IMR-90 (cell line): ENCODE measurements at places on chromosomes 11 and 22.

GRCh38 chr11:63813563-63814382 lies 517 bp downstream of the SPINDOC start:
- H3K4me1 ChIP-seq, result peaks cover 4% of the 10 kb centered on the region
- H3K27me3 ChIP-seq, result no peaks in the 10 kb centered on the region
- peak overlapping the region; percentile 98 for H3K4me3 ChIP-seq
- peak overlapping the region; percentile 95 for H3K27ac ChIP-seq
- H3K36me3 ChIP-seq, result peaks cover 27% of the 10 kb centered on the region
- DNase-seq, result peak; percentile 50

GRCh38 chr22:31333641-31334040 lies 12.5 kb downstream of the PATZ1 start:
- no peak for DNase-seq
- H3K27ac ChIP-seq, result no peak overlapping the region
- H3K27me3 ChIP-seq, result no peaks in the 10 kb centered on the region
- H3K36me3 ChIP-seq, result peaks cover 57% of the 10 kb centered on the region
- no peak overlapping the region for H3K4me3 ChIP-seq

DNA sequence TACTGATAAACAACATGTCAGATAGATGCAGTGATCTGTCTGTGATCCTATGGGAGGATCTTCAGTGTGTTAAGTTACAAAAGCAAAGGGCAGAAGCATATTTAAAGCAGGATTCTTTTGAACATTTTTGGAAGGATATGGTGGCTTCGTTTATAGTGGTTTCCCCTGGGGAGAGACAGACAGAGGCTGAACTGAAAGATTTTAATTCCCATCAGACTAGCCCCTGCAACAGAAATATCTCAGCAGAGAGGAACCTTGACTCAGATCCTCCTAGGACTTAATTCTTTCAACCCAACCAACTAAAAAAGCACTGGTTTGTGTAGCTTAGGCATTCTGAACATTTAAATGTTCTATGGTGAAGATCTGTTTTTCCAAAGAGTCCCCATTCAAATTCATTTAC lies 5.7 kb downstream of the CLTCL1 start:
- peak overlapping the region; percentile 65; the same call in 1 of the 2 replicates for H3K27ac ChIP-seq
- H3K36me3 ChIP-seq, result no peaks in the 10 kb centered on the region
- H3K27me3 ChIP-seq, result no peaks in the 10 kb centered on the region
- no peak overlapping the region for H3K4me3 ChIP-seq

GRCh38 chr11:44338026-44338425 lies 28.1 kb upstream of the ALX4 start:
- no peak overlapping the region for H3K27ac ChIP-seq
- no peak overlapping the region for H3K4me3 ChIP-seq
- DNase-seq, result no peak

GRCh38 chr11:1397146-1397861 lies 7.6 kb downstream of the BRSK2 start:
- H3K4me1 ChIP-seq, result no peaks in the 10 kb centered on the region
- no peak overlapping the region for H3K27ac ChIP-seq
- no peaks in the 10 kb centered on the region for H3K36me3 ChIP-seq
- no peak overlapping the region for H3K4me3 ChIP-seq
- H3K27me3 ChIP-seq, result peaks cover 14% of the 10 kb centered on the region; the same call in 1 of the 2 replicates

GRCh38 chr11:31725176-31725575 lies 85.9 kb downstream of the PAX6 start:
- H3K27ac ChIP-seq, result no peak overlapping the region
- peak; percentile 2 for DNase-seq
- no peaks in the 10 kb centered on the region for H3K4me1 ChIP-seq
- H3K4me3 ChIP-seq, result no peak overlapping the region
- no peaks in the 10 kb centered on the region for H3K36me3 ChIP-seq
- H3K27me3 ChIP-seq, result no peaks in the 10 kb centered on the region

DNA sequence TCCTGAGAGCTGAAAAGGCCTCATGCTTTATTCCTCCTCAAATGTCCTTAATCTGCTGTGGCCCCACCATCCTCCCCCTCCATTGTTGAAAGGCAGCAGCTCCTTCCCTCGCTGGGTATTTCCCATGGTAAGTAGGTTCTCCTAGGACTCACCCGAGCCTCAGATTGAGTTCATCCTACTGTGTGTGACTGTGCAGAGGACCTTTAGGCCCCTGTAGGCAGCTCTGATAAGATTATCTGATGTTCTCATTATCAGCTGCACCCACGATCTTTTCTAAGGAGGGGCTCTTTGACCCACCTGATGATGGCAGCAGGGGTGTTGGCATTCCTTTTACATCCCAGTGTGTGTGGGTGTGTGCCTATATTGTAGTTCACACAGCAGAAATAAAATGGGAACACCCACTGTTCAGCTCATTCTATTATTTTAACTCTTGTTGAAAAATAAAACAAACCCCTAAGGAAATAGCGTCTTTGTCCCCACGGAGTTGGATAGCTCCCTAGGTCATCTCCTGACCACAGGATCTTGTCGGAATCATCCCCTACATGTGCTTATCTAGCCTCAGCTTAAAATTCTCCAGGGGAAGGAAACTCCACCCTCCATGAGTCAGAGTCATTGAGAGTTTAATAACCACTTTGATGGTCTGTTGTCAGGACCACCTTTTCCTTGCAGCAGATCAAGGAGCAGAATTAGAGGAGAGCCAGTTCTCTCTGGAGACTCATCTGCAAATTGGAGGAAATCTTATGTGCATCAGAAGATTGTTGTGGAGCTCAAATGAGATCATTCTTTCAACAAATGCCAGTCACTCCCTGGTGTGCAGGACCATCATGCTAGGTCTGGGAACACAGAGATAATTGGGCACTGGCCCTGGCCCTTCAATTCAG lies 19.3 kb downstream of the ENDOD1 start:
- no peaks in the 10 kb centered on the region for H3K27me3 ChIP-seq
- H3K36me3 ChIP-seq, result no peaks in the 10 kb centered on the region
- DNase-seq, result peak; percentile 14
- no peak overlapping the region for H3K4me3 ChIP-seq

GRCh38 chr22:39170825-39171622 lies 18.5 kb upstream of the CBX7 start:
- no peaks in the 10 kb centered on the region for H3K36me3 ChIP-seq
- DNase-seq, result peak; percentile 52
- no peak overlapping the region for H3K27ac ChIP-seq
- H3K27me3 ChIP-seq, result peaks cover 2% of the 10 kb centered on the region; the same call in 1 of the 2 replicates
- peaks cover 32% of the 10 kb centered on the region for H3K4me1 ChIP-seq

GRCh38 chr11:6191742-6192141 lies 7.3 kb upstream of the OR52W1 start:
- no peak overlapping the region for H3K4me3 ChIP-seq
- no peak overlapping the region for H3K27ac ChIP-seq
- DNase-seq, result no peak
- peaks cover 1% of the 10 kb centered on the region; the same call in 1 of the 2 replicates for H3K27me3 ChIP-seq
- no peaks in the 10 kb centered on the region for H3K4me1 ChIP-seq

DNA sequence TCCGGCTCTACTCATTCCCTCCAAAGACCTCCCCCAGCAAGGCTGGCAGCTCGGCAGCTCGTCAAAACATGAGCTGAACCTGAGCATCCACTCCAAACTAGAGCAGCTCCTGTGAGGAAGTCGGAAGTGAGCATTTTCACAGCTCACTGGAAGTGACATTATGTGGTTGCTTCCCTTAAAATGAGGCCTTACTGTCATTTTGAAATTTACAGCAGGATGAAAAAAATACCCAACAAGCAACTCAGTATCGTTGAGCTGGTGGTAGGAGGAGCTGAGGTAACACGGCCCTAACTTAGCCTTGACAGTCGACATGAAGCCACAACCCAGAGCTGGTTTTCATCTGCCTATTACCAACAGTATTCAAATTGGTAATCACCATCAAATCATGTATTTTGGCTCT lies 38.0 kb upstream of the ARFGAP3 start:
- H3K36me3 ChIP-seq, result peaks cover 12% of the 10 kb centered on the region
- H3K27ac ChIP-seq, result no peak overlapping the region
- H3K27me3 ChIP-seq, result no peaks in the 10 kb centered on the region
- no peak overlapping the region for H3K4me3 ChIP-seq
- no peaks in the 10 kb centered on the region for H3K4me1 ChIP-seq
- no peak for DNase-seq

DNA sequence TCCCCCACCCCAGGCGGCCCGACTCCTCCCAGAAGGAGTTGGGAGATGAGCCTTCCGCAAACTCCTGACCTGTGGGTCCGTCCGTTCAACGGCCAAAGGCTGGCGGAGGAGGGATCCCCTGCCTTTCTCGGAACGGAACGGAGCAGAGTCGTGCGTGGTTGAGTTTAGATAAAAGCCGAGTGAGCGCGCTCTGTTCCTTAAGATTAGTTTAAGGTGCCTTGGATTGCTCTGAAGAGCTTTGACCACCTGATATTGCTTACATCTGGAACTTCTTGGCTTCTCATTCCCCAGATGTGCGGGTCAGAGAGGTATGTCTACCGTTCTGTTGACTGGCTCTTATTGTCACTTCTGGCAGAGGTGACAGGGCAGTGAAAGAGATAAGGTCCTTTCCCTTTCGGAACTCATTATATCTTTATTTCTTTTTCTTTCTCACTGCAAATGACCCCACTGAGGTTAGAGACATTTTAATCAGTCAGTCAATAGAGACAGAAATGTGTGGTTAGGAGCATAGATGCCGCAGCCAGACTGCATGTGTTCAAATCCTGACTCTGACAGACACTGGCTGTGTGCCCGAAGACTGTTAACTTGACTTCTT lies at the start of gene TRIM6:
TSS of gene TRIM6 (plus strand) at position 31 of the 595 bp plus-strand sequence. CDS start at position 292, 261 bp downstream.
- H3K4me1 ChIP-seq, result peaks cover 8% of the 10 kb centered on the region
- DNase-seq, result peak; percentile 35
- peak within 1 kb of the TSS; percentile 49 for H3K4me3 ChIP-seq
- no peaks in the 10 kb centered on the region for H3K27me3 ChIP-seq
- H3K27ac ChIP-seq, result peak within 1 kb of the TSS; percentile 31

DNA sequence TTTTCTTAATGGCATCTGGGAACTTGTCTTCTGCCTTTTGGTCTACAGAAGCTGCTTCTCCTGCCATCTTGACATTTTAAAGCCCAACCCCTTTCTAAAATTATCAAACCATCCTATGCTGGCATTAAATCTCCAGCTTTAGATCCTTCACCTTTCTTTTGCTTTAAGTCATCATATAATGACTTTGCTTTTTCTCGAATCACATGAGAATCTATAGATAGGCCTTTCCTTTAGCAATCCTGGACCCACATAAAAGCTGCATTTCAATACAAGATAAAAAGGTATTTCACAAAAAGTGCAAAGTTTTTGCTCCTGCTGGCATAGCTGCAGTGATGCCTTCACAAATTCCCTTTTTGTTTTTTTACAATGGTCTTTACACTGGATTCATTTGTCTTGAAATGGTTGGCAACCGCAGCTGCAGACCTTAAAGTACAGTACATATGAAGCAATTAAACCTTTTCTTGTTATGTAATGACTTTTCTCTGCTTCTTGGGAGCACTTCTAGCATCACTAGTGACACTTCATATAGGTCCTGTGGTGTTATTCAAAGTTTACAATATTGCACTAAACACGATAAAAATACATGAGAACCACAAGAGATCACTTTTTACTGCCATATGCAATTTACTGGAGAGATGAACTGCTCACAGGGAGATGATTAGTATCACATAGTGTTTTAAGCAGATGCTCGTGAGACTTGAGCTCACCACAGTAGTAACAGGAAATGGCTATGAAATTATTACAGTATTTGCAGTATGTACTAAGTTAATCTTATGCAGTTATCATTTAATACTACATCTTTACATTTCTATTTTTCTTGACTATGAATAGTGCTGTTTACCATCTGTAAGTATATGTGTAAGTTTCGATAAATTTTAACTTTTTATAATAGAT lies 41.6 kb downstream of the ACER3 start:
- no peak for DNase-seq
- H3K4me3 ChIP-seq, result no peak overlapping the region
- no peaks in the 10 kb centered on the region for H3K4me1 ChIP-seq
- H3K27me3 ChIP-seq, result no peaks in the 10 kb centered on the region
- H3K27ac ChIP-seq, result no peak overlapping the region

- H3K4me3 ChIP-seq, result no peak overlapping the region
- H3K27ac ChIP-seq, result no peak overlapping the region
- peaks cover 41% of the 10 kb centered on the region for H3K27me3 ChIP-seq
- H3K36me3 ChIP-seq, result no peaks in the 10 kb centered on the region
- no peak for DNase-seq
These were observed 14.6 kb downstream of the C11orf21 start for GRCh38 chr11:2287091-2287490.

DNA sequence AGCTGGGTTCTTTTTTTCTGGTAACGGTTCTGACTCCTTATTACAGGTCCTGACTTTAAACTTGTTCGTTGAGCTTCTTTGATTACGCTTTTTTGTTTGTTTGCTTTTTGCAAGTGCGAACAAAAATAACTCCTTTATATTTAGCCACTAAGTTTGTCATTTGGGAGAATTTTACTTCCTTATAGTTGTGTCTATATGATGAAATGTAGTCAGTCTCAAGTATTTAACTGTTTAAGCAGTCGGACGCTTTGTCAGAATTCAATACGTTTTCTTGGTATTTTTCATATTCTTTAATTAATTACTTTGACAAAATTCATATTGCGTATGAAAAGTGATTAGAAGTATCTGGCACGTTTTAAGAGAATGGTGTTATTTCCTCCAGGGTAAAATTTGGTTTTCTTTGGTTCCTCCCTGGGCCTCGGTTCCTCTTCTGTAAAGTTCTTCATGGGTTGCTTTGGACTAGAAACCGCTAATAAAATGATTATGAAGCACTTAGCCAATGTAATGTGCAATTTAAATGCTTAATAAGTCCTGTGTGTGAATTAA lies 1.3 kb downstream of the CBL start:
- H3K4me1 ChIP-seq, result peaks cover 5% of the 10 kb centered on the region
- peak overlapping the region; percentile 100 for H3K4me3 ChIP-seq
- no peak overlapping the region for H3K27ac ChIP-seq
- H3K36me3 ChIP-seq, result no peaks in the 10 kb centered on the region
- no peaks in the 10 kb centered on the region for H3K27me3 ChIP-seq

DNA sequence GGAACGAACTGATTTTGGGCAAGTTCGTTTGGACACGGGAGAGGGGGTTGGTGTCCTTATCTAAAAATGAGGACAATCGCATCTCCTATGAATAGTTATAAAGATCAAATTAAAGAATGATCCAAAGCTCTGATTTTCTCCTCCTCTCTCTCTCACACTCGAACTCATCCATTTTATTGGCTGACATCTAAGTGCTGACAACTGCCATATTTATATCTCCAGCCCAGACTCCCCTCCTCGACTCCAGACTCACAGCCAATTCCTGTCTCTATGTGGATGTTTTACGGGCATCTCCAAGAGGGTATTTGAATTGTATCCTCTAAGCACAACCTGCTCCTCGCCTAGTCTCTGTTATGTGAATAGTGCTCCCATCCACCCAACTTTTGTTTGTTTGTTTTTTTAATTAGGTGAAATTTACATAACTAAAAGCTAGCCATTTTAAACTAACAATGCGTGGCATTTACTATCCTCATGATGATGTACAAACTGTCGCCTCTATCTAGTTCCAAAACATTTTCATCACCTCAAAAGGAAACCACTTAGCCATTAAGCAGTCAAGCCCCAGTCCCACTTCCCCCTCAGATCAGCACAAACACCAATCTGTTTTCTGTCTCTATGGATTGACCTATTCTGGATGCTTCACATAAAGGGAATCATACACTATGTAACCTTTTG lies 4.0 kb downstream of the SYN3 start:
- peaks cover 20% of the 10 kb centered on the region for H3K27me3 ChIP-seq
- H3K4me3 ChIP-seq, result no peak overlapping the region
- DNase-seq, result no peak
- H3K36me3 ChIP-seq, result no peaks in the 10 kb centered on the region
- no peaks in the 10 kb centered on the region for H3K4me1 ChIP-seq

- DNase-seq, result no peak
- no peaks in the 10 kb centered on the region for H3K36me3 ChIP-seq
- no peak overlapping the region for H3K27ac ChIP-seq
- no peak overlapping the region for H3K4me3 ChIP-seq
These were observed 79.5 kb downstream of the GAB2 start for GRCh38 chr11:78338138-78338537.

GRCh38 chr22:22756109-22756508 lies 111.7 kb downstream of the GGTLC2 start:
- no peak for DNase-seq
- no peak overlapping the region for H3K27ac ChIP-seq
- H3K27me3 ChIP-seq, result peaks cover 6% of the 10 kb centered on the region
- H3K4me3 ChIP-seq, result no peak overlapping the region
